Stimulated activated CD8-positive, alpha-beta memory T cell treated with anti-CD3 and anti-CD28 coated beads, Interleukin-7, amount 100 ng/mL, for 24 hours (primary cell): ENCODE measurements at places on chromosomes 11 and 22.

GRCh38 chr11:76239483-76240160 is 33.3 kb upstream of the WNT11 start:
- no peak for DNase-seq

- DNase-seq, result no peak
Measured at GRCh38 chr22:44505796-44506354, 7.8 kb upstream of the RTL6 start.

GRCh38 chr11:12287374-12288211 is 89.8 kb upstream of the PARVA start:
- DNase-seq, result no peak

GRCh38 chr22:32686354-32686753 is 115.2 kb upstream of the TIMP3 start:
- DNase-seq, result no peak

DNA sequence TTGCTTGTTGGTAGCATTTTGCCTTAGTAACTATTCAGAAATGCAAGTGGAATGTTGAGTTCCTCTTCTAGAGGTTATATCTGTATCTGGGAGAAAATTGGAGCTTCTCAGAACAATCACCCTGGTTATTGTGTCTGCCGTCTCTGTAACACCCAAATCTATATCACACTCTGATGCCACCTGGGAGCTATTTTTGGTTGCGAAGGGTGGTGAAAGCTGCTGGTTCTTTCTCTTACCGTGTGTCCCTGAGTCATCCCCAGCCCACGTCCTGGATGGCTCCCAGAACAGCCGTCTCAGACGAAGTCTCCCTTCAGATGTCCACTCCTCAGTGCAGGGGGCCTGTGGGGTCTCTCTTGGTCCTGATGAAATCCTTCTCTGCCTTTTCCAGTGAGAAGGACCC is 83.5 kb downstream of the C22orf31 start:
- DNase-seq, result no peak

- no peak for DNase-seq
Measured at GRCh38 chr22:46993633-46994032, 231.2 kb downstream of the TBC1D22A start.

GRCh38 chr11:114401311-114401710 is 845 bp downstream of the RBM7 start:
- DNase-seq, result no peak

DNA sequence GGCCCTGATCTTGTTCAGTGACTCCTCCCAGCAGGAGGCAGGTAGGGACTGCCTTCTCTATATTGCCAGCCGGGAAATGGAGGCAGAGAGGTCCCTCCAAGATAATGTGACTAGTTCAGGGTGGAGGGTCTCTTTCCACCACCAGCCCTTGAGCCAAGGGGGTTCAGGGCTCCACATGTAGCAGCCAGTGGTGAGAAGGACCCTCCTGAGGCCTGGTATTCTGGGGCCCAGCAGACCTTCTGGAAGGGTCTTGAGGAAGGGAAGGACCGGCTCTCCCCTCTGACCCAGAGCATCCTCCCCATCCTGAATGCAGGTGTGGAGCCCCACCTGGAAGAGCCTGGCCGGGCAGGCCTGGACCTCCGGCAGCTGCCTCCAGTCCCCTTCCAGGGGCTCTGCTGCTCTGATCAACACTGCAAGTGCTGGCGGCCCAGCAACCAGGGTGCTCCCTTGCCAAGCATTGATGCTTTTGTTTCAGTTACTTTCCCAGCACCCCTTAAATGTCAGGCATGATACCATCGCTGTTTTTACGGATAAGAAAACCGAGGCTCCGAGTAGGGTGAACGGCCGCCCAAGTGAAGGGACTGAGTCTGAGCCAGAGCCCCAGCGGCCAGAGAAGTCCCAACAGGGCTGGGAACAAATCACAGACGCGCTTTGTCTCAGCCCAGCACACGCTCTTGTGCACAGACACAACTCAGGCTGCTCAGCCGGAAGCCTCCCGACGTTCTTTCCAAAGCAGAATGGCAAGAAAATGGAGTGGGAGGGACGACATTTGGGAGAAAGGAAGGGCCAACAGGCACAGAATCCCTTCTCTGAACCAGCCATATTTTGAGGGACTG is 38.8 kb downstream of the DKK3 start:
- DNase-seq, result no peak

DNA sequence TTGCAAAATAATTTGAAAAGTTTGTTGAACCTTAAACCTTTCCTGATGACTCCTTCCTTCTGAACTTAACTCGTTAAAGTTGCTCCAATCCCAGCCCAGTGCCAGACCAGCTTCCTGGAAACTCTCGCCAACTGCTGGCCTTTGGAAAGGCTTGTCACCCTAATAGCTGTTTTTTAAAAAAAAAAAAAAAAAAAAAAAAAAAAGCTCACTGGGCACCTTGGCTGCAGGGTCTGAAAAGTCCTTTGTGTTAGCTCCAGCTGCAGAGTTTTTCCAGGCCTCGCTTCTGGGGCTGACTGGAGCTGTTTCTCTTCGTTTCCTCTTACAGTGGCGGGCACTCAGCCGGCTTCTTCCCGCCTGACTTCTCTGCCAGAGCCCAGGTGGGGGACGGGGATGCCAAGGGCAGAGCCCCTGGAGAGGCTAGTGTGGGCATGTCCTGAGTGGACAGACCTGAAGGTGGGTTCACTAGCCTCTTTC is 25.1 kb downstream of the KCNQ1OT1 start:
- no peak for DNase-seq

DNA sequence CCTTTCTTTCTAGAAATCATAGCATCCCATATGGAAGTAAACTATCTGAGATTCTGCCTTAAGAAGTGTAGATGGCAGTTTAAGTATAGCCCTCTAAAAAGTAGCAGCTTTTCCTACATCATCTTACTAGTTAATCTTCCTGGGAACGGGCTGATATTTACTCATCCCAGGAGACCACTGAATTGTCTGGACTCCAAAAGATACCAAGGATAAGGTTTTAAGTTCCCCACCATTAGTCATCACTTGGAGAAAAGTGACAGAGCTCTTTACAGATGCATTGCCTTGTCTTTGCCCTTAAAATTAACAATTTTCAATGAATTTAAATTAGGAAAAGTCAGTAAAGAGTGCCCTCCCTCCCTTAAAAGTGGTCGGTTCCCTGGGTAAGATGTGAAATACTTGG is 129.5 kb downstream of the MAML2 start:
- no peak for DNase-seq

DNA sequence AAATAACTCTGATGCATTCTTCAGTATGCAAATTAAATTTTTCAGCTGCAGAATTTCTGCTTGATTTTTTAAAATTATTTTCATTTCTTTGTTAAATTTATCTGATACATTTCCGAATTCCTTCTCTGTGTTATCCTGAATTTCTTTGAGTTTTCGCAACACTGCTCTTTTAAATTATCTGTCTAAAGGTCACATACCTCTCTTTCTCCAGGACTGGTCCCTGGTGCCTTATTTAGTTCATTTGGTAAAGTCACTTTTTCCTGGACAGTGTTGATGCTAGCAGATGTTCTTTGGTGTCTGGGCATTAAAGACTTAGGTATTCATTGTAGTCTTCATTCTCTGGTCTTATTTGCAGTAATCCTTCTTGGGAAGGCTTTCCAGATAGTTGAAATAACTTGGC is 577.4 kb upstream of the LUZP2 start:
- no peak for DNase-seq

GRCh38 chr11:100878474-100878873 is 191.4 kb downstream of the ARHGAP42 start:
- no peak for DNase-seq

- no peak for DNase-seq
Measured at GRCh38 chr11:69892986-69893555, 73.9 kb upstream of the FGF3 start.

DNA sequence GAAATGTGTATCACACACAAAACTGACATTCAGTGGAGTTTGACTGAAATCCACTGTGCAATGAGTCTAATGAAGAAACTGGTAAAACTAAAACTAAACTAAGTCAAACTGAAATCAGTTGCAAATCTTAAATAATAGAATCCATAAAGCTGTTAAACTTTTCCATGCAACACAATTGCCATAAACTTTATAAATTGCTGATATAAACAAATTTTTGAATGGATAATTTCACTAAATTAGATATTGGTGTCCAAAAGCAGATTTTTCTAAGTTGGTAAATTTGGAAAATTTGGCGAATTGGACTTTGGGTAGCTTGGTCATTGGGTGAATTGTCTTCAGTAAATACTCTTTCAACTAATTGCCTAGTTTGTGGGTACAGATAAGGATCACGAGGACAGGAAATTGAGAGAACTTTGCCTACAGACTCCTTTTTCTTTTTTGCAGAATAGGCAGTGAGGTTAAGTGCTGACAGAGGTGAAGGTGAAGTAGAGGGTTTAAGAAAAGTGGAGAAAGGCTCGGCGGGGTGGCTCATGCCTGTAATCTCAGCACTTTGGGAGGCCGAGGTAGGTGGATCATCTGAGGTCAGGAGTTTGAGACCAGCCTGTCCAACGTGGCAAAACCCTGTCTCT is 12.8 kb downstream of the MRPL17 start:
- DNase-seq, result no peak

GRCh38 chr11:102253020-102253715 is 64.1 kb upstream of the BIRC3 start:
- no peak for DNase-seq
